ENCODE measurements at places on chromosomes 13 and 19.

DNA sequence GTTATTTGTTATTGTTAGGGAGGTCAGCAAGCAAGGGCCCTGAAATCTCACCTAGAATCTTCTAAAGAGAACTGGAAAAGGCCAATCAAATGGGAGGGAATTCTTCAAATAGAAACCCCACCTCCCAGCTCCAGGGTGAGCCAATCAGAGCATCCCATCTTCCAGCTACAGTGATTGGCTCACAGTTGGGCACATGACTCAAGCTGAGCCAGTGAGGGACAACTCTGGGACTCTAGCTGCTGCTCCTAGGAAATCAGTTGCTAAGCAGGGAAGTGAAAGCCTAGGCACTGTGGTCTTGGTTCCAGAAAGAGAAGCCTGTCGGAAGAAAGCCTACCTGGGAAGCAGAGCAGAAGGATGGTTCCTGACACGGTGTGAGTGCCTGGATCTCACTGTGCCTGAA lies 13.4 kb downstream of the TM6SF2 start:
- peak; percentile 43 for DNase-seq

DNA sequence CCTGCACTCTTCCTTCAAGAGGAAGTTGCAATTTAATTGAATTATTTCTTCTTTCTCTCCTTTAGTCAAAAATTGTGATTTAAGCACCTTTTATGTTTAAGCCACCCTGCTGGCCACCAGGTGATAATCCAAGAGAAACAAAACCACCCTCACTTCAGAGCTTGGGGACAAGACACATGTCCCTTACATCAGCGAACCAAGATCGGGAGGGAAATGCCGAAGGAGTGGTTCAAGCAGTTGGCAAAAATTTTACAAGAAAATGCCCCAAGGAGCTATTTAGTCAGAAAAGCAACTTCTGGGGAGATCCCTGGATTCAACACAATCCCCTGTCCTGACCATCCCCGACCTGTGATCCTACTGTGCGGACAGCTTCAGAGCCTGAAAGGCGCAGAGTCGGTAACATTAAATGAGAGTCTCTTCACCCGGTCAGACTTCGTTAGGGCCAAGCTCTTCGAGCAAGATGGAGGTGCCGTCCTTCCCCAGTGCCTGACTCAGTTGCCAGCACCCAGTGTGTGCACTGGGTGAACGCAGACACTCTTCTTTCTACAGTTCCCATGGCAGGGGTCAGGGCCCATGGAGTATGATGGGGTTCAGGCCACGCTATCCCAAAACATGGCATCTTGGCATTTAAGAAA lies 78.6 kb upstream of the TM9SF2 start:
- DNase-seq = no peak

GRCh38 chr13:99746637-99747402 lies 224.7 kb downstream of the ZIC5 start:
- no peak for DNase-seq

GRCh38 chr13:86554066-86554465 lies 754.8 kb upstream of the SLITRK6 start:
- no peak for DNase-seq

- DNase-seq = peak; percentile 37
These were observed 257.9 kb downstream of the KLF12 start for GRCh38 chr13:73876323-73876722.

DNA sequence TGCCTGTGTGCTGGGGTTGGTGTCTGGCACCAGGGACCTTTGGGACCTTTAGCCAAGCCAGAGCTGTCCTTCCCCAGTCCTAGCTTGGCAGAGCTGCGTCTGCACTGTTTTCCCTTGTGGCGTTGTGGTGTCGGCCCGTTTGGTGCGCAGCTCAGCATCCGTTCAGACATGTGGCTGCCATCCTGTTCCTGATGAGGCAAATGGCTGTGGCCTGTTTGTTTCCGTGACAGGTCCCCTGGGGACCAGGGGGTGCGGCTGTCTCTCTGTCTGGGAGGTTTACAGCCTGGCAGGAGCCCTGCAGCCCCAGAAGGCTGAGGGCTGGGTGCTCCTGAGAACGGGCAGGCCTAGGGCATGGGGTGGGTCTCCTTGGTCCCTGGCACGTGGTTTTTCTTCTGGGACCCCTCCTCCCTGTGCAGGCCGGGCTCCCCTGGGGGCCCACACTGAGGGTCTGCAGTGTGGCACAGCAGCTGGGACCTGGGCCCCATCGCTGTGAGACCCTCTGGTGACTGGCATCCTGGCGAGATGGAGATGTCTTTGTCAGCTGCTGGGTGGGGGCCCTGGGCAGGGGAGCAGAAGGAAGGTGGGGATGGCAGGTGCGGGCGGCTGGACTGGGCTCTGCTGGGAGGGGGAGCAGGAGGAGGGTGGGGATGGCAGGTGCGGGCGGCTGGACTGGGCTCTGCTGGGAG lies 4.0 kb downstream of the SPPL2B start:
- no peak for DNase-seq

DNA sequence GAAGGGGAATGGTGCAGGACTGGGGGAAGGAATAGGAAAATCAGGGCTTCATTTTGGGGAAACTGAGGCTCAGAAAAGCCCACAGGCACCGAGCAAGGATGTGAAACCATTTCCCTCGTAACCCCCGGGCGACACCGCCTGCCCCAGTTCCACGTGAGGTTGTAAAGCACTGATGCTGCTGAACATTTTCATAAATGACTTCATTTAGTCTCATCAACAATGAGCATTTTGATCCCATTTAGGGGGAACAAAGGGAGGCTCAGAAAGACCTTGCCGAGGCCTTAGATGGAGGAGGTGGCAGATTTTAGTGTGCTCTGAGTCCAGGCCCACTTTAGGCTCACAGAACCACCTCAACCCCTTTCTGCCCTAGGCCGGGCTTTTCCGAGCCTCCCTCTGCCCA lies 20.5 kb upstream of the FBXO27 start:
- DNase-seq = no peak

DNA sequence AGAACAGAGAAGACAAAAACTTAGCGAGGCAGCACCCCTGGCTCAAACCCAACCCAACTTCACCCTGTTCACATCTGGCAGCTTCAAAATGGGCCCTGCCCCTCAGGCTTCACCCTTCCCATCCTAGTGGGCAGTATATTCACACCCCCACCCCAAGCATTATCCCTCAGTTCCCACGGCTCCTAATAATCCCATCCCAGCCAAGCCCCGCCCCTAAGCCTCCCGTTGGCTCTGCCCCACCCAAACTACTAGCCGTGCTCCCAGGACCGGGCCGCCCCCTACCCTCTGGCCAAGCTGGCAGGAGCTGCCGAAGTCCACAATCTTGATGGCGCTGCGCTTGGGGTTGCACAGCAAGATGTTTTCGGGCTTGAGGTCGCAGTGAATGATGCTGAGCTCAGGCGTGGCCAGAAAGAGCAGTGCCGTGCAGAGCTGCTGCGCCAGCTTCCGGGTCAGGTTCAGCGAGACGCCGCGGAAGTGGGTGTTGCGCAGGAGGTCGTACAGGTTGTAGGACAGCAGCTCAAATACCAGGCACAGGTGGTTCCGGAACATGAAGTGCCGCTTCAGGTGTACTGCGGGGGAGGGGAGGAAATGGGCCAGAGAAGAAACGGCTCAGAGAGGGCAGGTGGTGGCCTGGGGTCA lies 5.8 kb downstream of the DYRK1B start:
- DNase-seq = no peak

DNA sequence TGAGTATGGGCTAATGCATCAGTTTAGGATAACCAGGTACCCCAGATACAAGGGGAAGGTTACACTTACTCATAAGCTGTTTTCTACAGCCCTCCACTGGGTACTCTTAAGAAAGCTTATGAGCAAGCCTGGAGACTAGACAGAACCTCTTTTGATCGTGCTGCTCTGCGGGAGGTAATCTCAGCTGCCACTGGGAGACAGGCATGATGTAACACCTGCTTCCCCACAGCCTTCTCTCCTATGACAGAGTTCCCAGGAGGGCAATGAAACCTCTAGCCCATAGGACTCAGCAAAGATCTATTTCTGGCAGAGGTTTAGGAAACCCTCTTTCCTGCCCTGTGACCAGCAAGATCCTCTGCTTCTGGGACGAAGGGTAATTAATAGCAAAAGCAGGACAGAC lies 65.6 kb downstream of the WASF3 start:
- DNase-seq = peak; percentile 45

- DNase-seq = no peak
These were observed 262.5 kb downstream of the DIAPH3 start for GRCh38 chr13:59901191-59901590.

- DNase-seq = no peak
These were observed 652 bp downstream of the EPS8L1 start for GRCh38 chr19:55076321-55076720.

DNA sequence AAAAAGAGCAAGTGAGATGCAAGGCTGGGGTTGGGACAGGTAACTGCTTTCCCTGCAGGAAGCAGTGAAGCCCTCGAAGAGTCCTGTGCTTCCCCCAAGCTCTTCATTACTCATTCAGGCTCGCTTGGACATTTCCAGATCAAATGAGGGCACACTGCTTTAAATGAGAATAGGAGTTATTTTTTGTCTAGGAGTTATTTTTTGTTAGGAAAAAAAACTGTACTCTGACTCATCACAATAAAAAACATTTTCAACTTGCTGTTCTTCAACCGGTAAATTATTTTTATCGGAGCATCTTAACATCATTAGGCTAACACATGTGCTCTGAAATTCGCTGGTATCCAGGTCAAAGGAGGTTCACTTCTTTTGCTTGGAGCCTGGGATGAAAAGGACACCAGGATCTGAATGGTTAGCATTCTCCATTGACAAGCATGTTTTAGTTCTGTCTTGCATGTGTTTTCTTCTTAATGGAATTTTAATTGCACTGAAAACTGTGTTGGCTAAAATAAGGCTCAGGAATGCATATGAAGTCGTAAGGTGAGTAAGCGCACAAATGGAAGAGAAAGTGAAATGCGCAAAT lies 80.7 kb upstream of the STK24 start:
- DNase-seq = peak; percentile 36

- DNase-seq = no peak
These were observed 18.0 kb downstream of the GTF2F2 start for GRCh38 chr13:45138282-45138681.

DNA sequence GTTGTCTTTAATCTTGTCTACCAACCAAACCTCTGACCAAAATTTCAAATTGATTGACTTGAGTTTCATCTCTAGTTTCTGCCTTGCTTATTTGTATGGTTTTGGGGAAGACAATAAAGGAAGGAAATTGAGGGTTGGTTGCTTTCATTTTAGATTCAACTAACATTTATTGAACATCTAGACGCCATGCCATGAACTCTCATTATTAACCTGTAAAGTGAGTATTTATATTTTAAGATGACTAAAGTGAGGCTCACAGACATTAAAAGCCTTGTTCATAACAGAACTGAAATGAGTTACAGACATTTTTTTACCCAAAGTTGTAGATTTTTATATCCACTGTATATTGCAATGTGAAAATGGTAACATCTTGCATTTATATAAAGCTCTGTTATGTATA lies 239.3 kb downstream of the LMO7 start:
- no peak for DNase-seq

DNA sequence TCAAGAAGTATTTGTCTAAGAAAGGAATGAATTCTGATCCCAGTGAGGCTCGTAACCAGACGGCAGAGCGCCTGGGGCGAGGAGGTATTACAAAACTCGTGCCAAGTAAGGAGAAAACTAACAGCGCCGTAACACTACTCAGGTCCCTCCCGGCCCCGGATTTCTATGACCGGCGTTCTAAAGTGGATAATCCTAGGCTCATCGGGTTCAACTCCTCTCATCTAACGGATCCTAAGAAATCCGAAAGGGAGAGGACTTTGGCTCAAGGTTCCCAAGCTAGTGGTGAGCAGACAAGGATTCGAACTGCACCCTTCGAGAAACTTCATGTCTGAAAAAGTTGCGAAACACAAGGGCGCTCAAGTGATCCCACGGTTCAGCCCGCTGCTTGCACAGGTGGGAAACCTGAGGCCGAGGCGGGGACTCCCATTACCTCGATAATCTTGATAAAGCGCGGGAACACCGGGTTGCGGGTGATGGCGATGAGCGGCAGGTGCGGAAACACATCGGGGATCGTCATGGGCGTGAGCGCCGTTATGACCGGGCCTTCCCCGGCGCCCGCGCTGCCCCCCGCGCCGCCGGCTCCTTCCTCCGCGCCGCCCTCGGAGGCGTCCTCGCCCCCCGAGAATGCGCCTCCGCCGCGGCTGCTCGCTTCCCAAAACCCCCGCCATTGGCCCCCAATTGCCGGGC lies 529 bp downstream of the LONP1 start:
- no peak for DNase-seq

DNA sequence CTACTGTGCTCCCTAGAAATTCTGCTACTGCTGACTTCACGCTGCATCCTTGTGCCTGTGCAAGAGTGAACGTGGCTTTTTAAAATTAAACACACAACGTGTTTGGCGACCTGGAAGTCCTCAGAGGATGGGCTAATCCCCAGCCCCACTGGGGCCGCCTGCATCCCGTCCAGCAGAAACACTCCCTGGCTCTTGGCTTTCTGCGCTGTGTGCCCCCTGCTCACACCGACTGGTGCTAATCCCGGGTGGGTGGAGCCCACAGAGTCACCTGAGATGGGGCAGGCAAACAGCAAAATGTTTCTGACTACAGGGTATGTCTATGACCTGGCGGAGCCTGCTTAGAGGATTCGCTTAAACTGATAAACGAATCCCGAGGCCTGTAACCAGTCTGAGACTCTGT lies 15.1 kb downstream of the CAPS start:
- DNase-seq = no peak

- no peak for DNase-seq
These were observed 4.8 kb upstream of the KCNC3 start for GRCh38 chr19:50333737-50334617.

GRCh38 chr19:33512580-33513137 lies 8.9 kb downstream of the PEPD start:
- no peak for DNase-seq

DNA sequence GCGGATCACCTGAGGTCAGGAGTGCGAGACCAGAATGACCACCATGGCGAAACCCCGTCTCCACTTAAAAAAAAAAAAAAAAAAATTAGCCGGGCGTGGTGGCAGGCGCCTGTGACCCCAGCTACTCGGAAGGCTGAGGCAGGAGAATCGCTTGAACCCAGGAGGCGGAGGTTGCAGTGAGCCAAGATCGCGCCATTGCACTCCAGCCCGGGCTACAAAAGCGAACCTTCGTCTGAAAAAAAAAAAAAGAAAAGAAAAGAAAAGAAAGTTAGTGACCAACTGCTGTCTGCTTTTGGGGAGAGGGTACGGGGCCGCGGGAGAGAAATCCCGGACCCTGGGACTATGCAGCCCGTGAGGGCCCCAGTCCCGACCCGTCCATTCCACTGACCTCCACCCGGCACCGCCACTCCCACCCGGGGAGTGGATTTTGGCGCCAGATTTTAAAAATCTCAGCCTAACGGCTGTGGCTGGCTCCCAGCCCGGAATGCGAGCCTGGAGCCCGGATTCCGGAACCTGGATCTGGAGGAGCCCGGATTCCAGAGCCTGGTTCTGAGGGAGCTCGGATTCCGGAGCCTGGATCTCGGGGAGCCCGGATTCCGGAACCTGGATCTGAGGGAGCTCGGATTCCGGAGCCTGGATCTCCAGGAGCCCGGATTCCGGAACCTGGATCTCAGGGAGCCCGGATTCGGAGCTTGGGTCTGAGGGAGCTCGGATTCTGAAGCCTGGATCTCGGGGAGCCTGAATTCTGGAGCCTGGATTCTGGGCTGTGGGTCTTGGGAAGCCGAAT lies 6.1 kb upstream of the LMNB2 start:
- DNase-seq = peak; percentile 98

Data from fibroblast of mammary gland (primary cell).